Tongue (tissue), 3 donors: ENCODE measurements at places on chromosomes 11 and 22.

GRCh38 chr11:5124891-5125620, 13.1 kb downstream of the OR52A5 start:
- DNase-seq = no peak

DNA sequence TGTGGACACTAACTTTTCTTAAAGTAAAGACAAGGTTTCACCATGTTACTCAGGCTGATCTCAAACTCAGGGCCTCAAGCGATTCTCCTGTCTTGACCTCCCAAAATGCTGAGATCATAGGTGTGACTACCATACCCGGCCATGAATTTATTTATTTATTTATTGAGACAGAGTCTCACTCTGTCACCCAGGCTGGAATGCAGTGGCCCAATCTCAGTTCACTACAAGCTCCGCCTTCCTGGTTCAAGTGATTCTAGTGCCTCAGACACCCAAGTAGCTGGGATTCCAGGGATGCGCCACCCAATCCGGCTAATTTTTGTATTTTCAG, 29.7 kb upstream of the PCF11 start:
- no peak for DNase-seq

DNA sequence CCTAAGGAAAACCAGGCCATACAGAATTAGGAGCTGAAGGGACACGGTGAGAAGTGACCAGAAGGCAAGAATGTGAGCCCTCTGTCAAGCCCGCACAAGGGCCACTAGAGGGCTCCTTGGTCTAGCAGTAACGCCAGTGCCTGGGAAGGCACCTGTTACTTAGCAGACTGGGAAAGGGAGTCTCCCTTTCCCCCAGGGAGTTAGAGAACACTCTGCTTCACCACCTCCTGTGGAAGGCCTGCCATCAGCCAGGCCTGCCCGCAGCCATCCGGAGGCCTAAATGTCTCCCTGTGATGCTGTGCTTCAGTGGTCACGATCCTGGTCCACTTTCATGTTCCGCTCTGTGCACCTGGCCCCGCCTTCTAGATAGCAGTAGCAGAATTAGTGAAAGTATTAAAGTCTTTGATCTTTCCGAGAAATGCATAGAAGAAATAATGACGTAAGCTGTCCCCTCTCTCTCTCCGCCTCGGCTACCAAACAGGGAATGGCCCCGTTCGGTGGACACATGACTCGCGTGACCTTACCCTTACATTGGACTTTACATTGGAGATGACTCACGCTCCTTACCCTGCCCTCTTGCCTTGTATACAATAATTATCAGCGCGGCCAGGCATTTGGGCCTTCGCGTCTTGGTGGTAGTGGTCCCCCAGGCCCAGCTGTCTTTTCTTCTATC, 10.7 kb upstream of the GSTP1 start:
- peak; percentile 67 for DNase-seq

DNA sequence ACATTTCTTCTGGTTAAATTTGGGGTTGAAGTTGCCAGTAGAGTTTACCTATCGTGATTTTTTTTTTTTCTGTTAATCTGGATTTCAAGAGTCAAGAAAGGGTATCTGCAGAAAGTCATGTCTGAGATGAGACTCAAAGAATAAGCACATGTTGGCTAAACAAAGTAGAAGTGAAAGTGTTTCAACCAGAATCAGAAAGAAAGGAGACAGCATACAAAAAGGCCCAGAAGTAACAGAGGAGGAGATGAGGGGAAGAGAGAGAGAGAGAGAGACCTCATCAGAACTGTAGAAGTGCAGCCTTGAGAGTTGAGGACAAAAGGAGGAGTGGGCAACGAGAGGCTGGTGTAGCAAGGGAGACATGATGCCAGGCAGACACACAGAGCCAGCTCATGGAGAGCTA, 54.9 kb downstream of the SVIP start:
- DNase-seq = no peak

DNA sequence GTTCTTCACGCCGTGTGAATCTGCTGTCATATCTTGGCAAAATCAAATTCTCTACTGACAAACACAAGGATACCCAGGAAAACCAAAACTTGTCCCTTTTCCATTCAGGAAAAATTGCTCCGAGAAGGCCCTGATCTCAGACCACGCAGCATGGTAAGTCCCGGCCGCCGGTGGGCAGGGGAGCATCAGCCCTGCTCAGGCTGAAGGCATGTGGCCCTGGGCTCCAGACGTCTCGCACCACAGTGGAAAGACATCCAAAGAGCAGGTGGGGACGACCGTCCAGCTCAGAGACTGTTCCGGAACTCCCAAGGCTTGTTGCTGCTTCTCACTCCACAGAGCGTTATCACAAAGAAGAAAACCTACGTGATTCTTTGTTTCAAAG, 29.8 kb downstream of the TOLLIP start:
- DNase-seq = no peak

- no peak for DNase-seq
These were observed 514.2 kb downstream of the NTM start for GRCh38 chr11:131884461-131885073.

GRCh38 chr11:17159441-17159840, 48.3 kb downstream of the PIK3C2A start:
- DNase-seq = no peak

- no peak for DNase-seq
These were observed 139.0 kb upstream of the GUCY1A2 start for GRCh38 chr11:107157146-107157808.

DNA sequence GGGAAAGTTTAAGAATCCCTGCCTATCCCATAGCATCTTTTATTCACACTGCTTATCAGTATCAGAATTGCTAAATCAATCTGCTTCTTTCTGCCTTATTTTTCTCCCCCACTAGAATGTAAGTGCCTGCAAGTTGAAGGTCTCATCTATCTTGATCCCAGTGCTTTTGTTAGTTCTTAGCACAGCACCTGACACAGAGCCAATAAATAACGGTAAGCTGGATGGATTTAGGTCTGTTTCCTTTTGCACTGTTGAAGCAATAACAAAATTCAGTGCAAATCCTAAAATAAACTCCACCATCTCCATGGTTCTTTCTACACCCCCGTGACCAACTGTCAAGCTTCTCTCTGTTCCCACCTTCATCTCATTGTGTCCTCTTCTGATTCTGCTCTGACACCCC, 36.7 kb upstream of the CD44 start:
- no peak for DNase-seq

- DNase-seq = peak; percentile 68
These were observed 2.9 kb downstream of the BCR start for GRCh38 chr22:23183061-23183698.

GRCh38 chr11:117771197-117771596, 25.8 kb downstream of the DSCAML1 start:
- no peak for DNase-seq

GRCh38 chr11:112100462-112100861, 13.8 kb downstream of the SDHD start:
- DNase-seq = no peak

DNA sequence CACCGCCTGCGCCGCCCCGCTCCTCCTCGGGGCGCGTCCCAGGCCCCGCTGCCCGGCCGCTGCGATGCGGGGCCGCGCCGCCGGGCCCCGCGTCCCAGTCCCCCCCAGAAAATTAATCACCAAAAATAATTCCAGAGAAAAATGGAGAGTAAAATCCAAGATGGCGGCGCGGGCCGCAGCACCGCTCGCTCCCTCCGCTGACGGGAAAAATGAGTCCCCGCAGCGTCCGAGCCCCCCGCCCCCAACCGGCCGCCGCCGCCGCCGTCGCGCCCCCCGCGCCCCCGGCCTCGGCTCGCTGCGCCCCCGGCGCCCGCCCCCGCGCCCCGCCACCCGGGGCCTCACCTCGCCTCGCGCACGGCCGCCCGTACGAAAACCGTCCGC, at the start of gene KMT5B:
Gene KMT5B (minus strand): TSS at position 162 of the 381 bp plus-strand sequence. CDS start 23,220 bp downstream, outside the sequence.
- peak; percentile 75 for DNase-seq

- no peak for DNase-seq
These were observed 18.4 kb downstream of the STIM1 start for GRCh38 chr11:3873712-3874349.

DNA sequence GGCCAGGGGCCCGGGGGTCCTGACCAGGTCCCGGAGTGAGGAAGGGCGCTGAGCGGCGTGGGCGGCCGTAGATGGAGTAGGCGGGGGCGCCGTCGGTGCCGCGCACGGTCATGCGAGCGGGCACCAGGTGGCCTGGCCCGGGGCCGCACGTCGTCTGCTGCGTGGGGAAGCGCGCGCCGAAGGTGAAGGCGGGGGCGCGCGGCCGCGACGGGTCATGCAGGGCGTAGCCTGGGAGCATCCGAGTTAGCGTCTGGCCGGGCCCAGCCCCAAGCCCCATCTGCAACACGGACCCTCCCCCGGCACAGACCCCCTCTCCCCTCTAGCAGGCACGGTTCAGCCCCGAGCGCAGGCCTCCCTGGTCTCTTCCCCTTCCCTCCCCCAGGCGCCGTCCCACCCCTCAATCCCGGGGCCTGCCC, 1.7 kb upstream of the TYMP start:
- no peak for DNase-seq

DNA sequence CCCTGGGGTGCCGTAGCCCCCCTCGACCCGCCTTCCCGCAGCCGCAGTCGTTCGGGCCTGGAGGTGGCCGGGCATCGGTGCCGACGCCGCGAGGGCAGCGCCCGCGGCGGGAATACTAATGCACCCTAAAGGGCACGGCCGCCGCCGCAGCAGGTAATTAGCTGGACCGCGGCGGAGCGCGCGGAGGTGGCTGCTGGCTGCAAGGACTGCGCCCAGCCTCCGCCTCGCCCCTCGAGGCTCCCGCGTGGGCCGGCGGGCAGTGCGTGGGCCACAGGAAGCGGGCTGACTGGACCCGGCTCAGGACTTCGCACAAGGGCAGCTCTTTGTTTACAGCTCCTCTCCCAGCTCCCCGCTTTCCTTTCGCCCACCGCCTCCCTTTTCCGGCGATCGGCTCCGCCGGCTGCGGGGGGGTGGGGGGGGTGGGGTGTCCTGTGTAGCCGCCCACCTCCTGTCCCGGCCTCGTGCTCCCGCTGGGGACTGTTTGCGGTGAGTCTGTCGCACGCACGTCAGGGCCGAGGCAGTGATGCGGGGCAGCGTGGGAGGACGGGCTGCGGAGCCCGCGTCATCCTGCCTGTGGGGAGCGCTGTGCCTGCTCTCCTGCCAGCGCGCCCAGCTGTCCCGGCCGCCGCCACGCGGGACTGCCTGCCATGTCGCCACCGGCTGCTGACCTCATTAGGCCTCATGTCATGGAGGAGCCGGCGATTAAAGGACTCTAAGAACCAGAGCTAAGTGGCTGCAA, 53.2 kb downstream of the GRIK4 start:
- DNase-seq = peak; percentile 68

DNA sequence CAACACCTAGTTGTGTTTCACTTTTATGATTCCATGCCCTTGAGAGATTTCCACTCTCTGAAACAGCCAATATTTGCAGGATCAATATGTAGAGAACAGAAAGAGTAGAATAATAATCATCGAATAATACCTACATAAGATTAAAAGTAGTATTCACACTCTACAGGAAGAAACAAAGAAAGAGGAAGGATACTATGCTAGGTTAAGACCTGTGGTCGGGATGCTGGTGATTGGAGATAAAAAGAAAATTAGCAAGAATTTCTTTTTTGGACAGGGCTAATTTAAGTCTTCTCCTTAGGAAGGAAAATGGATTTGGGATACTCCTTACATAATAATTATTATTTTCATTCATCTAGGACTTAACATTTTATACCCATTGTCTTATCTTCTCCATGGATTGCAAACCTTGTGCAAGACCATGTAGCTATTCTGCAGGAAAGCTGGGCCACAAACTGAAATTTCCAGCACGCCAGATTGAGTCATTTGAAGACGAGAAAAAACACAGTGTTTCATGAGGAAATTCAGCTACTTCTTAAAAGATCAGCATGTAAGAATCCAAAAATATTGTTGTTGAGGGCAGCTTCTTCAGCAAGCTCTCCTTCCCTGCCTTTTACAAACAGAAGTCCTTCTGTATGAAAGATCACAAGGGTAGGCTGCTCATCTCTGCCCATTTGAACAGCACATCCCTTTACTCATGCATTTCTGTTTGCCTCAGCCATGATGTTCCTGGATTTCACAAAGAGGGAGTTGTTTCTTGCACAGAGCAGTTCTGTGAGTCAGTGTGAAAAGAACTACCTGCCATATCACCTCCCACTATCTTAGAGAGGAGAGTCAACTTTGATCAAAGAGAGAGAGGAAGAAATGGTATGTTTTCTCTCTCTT, 90.7 kb downstream of the FAM76B start:
- DNase-seq = no peak
